ENCODE measurements at places on chromosomes 12 and 14.

GRCh38 chr12:32264961-32265360 is 134.4 kb upstream of the FGD4 start:
- no peak for DNase-seq

DNA sequence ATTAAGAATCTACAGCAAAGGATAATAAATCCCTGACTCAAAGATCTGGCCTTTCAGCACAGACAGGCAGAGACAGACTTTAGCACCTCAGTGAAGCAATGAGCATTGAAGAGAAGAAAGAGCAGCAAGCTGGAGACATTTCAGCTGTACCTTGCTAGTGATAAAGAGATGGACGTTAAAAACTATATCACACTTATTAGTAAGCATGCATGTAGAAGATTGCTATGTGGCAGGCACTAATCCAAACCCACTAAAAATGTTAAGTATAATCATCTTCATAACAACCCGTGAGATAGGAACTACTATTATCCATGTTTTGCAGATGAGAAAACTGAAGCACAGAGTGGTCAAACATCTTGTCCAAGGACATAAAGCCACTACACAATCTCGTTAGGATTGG is 1538.3 kb upstream of the FLRT2 start:
- DNase-seq = no peak

GRCh38 chr14:98189511-98189910 is 1082.5 kb downstream of the BCL11B start:
- peak; percentile 56 for DNase-seq

DNA sequence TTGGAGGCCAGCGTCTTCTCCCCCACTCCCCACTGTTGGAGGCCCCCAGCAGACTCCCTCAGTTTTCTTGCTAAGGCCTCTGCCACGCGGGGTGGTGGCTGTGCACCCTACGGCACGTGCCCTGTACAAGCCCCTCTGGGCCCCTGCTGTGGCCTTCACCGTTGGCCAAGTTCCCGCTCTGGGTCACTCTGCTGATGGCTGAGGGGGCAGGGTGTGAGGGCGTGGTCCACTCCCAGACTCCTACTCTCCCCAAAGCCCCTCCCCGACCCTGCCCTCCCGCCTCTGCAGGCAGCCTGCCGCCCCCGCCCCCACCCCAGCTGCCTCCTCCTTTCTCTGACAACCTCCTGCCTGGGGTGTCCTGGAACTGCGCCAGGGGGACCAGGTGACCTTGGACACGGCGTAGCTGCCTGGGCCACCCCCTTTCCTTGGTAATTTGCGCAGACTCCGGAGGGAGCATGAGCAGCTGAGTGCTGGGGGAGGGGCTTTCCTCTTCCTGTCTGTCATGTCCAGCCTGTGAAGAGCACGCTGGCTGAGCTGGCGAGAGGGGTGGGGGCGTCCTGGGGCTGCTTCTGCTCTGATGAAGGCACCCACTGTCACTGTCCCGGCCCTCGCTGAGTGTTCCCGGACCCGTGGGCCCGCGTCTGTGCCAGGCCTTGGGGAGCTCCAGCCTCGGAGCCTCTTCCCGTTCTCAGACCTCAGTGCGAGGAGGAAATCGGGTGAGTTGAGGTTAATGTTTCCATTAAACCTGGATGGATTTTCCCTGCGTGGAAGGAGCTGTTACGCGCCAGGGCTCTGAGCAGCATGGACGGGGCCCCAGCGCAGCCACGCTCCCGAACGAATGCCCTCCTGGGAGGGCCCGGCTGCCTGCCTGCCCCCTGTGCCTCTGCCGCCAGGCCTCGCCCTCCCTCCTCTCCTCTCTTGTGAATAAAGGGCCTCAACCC is 85.0 kb downstream of the KIF26A start:
- no peak for DNase-seq

GRCh38 chr12:19181666-19182426 is 52.3 kb downstream of the PLEKHA5 start:
- no peak for DNase-seq

DNA sequence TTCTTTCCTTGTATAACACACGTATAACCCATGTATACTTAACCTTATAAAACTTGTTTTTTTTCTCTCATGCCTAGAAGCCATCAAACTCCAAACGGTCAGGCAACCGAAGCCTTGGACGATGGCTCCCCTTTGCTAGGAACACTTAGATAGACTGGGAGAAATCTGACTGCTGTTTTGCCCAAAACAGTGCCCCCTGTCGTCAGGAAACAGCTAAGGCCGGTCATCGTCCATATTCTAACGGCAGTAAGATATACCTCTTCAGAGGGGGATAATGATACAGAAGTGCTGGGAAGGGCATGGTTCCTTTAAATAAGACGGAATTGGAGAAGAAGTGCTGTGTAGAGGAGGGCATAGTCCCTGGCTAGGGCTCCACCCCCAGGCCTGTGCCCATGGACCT is 130.5 kb downstream of the SLC41A2 start:
- DNase-seq = no peak

- no peak for DNase-seq
Measured at GRCh38 chr12:14956024-14956891, 5.1 kb downstream of the ARHGDIB start.

GRCh38 chr14:102474934-102475333 is 34.6 kb downstream of the ANKRD9 start:
- DNase-seq = no peak

GRCh38 chr12:78181544-78182162 is 351.0 kb downstream of the NAV3 start:
- DNase-seq = no peak

- no peak for DNase-seq
Measured at GRCh38 chr14:24774187-24774915, 140.4 kb upstream of the GZMB start.

GRCh38 chr12:29220632-29221336 is 71.7 kb downstream of the FAR2 start:
- DNase-seq = no peak

GRCh38 chr12:127070515-127071157 is 1196.3 kb upstream of the TMEM132C start:
- no peak for DNase-seq

DNA sequence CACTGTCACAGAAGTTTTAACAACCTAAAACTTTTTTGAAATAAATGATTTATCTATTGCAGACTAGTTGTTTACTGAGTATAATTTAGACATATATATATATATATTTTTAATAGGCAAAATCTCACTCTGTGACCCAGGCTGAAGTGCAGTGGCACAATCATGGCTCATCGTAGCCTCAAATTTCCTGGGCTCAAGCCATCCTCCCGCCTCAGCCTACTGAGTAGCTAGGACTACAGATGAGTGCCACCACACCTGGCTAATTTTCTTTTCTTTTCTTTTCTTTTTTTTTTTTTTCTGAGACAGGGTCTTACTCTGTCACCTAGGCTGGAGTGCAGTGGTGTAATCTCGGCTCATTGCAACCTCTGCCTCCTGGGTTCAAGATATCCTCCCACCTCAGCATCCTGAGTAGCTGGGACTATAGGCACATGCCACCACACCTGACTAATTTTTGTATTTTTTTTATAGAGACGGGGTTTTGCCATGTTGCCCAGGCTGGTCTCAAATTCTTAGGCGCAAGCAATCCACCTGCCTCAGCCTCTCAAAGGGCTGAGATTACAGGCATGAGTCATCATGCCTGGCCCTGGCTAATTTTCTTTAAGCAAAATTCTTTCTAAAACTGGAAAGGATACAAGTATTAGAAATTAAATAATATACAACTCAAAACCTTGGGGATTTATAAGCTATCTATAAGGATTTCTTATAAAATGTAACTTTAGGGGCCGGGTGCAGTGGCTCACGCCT is 23.1 kb downstream of the EEA1 start:
- DNase-seq = no peak

DNA sequence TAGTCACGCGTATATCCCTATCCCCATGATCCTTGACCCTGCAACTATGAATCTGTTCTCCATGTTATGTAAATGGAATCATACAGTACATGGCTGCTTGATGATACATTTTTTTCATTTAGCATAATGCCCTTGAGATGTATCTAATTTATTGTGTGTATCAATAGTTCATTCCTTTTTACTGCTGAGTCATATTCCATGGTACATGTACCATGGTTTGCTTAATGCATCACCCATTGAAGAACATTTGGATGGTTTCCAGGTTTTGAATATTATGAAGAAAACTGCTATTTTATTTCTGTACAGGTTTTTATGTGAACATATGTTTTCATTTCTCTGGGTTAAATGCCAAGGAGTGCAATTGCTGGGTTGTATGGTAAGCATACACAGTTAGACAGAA is 4.0 kb upstream of the RNASE10 start:
- DNase-seq = no peak
